ENCODE measurements at places on chromosomes 6 and 20.

DNA sequence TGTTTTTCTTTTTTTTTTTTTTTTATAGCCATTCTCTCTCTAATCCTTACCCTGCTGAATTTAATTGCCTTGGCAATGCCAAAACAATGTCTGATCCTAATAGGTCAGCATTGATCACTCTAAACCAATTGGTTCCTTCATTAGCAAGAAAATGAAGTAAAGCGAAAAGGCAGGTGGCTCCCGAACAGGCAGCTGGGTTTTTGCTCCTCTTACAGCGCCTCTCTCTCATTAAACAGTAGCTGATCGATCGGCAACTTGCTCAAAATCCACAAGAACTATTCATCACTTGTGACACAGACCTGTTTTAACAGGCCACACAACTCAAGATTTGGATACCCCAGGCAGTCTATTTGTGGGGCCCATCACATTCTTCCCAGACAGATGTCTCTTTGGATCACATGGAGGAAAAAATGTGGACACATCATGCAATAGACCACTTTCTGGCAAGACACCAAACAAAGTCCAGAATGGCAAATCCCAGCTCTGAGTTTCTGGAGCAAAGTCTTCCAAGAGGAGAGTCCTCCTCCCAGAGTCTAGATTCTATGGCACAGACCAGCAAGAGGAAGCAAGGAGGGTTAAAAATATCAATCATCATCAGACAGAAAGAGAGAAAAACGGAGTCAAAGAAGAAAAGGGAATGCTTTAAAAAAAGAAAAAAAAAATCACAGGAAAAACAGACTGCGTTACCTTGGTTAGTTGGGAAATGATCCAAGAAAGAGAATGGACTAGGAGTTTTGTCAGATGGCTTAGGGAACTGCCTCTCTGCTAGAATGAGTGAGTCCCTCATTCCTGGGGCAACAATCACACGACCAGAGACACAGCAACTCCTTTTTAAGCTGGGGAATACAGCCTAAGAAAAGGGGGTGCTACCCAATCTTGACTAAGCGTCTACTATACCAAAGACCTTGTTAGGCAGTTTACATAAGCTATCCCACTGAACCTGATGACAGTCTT is 247.8 kb downstream of the BTBD9 start:
- DNase-seq, result no peak

GRCh38 chr6:43773050-43773979 is 3.3 kb downstream of the VEGFA start:
- DNase-seq, result no peak

DNA sequence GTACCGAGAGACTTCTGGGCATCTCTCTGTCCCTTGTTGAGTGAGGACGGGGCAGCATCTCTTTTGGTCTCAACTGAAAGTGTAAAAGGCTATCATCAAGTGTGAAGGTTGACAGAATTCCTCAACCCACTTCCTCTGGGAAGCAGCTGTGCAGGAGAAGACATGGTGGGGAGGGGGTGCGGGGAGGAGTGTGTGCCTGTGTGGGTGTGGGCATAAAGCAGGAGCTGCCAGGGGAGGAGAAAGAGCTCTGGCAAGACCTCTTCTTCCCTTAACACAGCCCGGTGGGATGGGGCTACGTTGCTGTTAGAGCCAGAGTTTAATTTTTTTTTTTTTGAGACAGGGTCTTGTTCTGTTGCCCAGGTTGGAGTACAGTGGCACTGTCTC is 31.8 kb downstream of the CPXM1 start:
- no peak for DNase-seq

- DNase-seq, result no peak
Measured at GRCh38 chr20:44224637-44225036, 14.1 kb upstream of the OSER1 start.

DNA sequence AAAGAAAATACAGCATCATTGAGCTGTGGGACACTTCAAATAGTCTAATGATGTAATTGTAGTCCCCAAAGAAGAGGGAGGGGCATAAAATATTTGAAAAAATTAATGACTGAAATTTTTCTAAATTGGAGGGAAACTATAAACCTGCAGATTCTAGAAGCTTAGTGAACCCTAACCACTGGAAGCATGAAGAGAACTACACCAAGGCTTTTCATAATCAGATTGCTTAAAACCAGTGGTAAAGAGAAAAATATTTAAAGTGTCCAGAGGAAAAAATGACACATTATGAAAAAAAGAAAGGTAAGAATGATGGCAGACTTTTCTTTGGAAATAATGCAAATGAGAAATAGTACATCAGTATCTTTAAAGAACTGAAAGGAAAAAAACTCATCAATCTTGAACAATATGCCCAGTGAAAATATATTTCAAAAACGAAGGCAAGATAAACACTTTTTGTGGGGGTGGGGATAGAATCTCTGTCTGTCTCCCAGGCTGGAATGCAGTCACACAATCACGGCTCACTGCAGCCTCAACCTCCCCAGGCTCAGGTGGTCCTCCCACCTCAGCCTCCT is 31.3 kb downstream of the BICRAL start:
- DNase-seq, result no peak

GRCh38 chr6:10451828-10452509 is 37.1 kb upstream of the TFAP2A start:
- DNase-seq, result no peak
